ENCODE measurements at places on chromosomes 5 and 9.

DNA sequence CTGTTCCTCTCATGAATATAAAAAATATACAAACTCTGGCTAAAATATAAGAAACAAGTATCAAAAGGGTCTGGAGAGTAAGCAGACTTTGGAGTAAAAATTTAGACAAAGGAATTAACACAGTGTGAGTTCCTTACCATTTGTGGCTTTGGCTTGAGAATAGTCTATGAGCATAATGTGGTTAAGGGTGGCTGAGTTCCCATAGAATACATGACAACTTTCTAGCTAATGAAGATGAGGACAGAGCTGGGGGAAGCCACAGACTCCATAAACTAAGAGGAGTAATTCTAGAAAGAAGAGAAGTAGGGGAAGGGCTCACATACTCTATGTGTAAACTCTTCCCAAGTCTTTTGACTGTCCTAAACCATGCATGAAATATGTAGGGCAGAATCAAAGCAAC lies 79.4 kb downstream of the CAAP1 start:
- no peak for DNase-seq

- no peak for DNase-seq
Observed at GRCh38 chr5:131245312-131245711, 18.5 kb upstream of the CDC42SE2 start.

GRCh38 chr9:117992006-117992405 lies 287.8 kb downstream of the TLR4 start:
- no peak for DNase-seq

DNA sequence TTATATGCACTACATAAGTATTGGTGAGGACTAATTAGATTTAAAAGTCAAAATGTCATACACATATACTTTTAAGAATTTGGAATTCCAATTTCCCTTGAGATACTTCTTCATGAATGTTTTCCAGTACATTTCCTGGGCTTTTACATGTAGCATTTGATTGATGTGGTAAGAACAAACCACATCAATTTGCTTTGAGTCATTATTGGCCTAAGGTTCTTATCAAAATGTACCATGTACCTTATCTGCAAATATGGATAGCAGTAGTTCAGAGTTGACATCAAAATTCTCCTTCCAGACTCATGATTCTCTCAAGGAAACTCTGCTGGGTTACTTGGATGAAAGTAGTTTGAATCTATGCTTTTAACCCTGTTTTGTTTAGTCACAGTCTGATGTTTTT lies 2.5 kb downstream of the CAST start:
- DNase-seq = no peak

- peak; percentile 63 for DNase-seq
Observed at GRCh38 chr5:147949711-147950573, 43.6 kb upstream of the C5orf46 start.

DNA sequence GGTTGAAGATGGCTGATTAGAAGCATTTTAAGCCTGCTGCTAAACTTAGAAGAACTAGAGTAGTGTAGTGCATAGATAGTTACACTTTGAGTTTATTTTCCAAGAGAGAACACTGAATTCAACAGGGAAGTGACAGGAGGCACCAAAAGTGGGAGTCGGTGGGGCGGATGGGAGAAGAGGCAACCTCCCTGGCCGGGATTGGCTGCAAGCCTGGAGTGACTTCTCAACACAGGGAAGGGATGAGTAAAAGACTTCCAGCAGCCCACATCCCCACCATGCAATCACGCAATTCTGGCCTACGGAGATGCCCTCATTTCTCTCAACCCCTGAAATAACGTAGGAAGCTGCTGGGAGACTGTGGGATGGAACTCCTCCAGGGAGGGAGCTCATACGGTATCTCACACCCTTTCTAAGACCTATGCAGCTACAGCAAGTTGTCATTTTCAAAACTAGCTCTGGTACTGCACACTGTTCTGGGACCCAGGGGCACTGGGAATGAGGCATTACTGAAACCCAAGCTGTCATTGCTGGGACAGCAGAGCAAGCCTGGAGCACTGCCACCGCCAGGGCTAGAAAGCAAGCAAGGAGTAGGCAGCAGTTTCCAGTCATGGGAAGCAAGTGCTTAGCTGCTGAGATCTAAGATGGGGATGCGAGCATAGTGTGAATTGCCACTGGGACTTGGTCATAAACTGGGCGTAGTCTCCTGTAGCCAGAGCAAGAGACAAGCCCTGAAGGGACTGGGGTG lies 331.6 kb upstream of the PTGER4 start:
- no peak for DNase-seq

GRCh38 chr9:93648836-93649235 lies 72.5 kb downstream of the PHF2 start:
- DNase-seq = no peak

- no peak for DNase-seq
Observed at GRCh38 chr5:97918620-97919019, 735.6 kb upstream of the RIOK2 start.

DNA sequence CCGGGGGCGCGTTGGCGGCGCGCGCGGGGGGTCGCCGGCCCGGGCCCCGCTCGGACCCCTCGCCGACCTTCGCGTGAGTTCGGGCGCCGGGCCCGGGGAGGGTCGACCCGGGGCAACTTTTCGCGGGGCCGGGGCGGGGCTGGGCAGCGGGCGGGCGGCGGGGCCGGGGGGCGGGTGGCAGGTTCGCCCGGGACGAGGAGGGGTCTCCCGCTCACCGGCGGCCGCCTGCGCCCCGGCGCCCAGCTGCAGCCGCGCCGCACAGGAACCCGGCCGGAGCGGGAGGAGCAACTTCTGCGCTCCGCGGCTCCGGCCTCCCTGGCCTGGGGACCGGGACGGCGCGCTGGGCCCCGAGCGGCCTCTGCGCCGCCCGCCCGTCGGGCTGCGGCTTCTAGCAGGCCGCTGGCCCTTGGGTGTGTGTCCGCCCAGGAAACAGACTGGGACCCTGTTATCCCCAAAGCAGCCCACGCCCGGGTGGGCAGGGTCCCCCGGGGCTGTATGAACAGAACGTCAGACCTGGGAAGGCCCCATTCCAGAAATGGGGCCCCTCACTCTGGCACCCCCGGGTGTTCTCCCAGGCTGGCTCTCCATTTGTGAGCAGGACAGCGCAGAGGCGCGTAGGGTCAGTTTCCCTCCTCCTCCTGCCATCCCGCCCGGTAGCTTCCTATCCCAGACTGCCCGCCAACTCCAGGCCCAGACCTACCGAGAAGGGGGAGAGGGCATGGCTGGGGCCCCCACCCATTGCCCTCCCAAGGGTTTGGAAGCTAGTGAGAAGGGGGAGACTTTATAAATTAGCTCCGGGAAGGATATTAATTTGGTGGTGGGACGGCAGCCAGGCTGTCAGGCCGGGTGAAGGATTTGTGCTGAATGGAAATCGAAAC lies 708 bp downstream of the RXRA start:
- peak; percentile 73 for DNase-seq

- no peak for DNase-seq
Observed at GRCh38 chr5:148033134-148033533, 30.6 kb upstream of the SPINK5 start.

DNA sequence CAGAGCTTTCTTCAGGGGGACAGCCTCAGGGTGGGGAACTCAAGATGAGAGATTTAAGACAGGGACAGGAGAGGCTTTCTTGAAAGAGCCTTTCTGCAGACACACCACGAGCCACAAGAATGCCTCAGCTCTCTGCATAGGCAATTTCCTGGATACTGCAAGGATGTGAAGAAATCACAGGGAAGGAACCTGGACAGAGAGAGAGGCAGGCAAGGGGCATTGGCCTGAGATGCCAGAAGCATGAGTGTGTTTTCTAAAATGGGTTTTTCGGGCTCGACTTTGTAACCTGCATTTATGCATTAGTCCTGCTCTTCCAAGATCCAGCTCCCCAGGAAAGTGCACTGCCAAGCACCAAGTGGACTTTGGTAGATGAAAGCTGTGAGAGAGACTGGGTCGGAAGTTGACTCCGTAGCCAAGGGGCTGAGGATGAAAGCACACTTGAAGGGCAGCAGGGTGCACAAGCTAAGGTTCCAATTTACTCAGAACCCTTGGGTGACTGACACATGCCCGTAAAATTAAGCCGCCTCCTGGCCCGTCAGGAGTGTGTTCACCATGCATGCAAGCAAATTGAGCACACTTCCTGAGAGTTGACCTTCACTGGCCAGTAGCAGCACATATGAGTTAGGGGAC lies 90.9 kb downstream of the CFAP90 start:
- DNase-seq = no peak

DNA sequence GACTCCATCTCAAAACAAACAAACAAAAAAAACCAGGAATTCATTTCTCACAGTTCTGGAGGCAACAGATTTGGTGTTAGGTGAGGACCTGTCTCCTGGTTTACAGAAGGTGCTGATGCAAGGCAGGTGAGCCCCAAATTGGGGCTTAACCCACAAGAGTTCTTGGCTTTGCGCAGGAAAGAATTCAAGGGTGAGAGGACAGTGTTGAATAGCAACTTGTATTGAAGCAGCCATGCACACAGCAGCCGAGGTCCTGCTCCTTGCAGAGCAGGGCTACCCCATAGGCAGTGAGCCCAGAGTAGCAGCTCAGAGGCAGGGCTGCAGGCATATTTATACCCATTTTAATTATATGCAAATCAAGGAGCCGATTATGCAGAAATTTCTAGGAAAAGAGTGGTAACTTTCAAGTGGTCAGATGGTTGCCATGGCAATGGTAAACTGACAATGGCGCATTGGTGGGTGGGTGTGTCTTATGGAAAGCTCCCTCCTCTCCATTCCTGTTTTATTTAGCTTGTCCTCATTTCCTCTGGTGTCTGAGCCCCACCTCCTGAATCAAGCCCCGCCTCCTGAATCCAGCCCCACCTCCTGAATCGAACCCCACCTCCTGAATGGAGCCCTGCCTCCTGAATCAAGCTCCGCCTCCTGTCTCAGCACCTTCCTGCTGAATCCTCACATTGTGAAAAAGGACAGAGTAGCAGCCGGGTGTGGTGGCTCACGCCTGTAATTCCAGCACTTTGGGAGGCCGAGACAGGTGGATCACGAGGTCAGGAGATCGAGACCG lies 34.5 kb upstream of the COL5A1 start:
- no peak for DNase-seq

GRCh38 chr9:123062351-123063176 lies 29.1 kb downstream of the GPR21 start:
- no peak for DNase-seq

DNA sequence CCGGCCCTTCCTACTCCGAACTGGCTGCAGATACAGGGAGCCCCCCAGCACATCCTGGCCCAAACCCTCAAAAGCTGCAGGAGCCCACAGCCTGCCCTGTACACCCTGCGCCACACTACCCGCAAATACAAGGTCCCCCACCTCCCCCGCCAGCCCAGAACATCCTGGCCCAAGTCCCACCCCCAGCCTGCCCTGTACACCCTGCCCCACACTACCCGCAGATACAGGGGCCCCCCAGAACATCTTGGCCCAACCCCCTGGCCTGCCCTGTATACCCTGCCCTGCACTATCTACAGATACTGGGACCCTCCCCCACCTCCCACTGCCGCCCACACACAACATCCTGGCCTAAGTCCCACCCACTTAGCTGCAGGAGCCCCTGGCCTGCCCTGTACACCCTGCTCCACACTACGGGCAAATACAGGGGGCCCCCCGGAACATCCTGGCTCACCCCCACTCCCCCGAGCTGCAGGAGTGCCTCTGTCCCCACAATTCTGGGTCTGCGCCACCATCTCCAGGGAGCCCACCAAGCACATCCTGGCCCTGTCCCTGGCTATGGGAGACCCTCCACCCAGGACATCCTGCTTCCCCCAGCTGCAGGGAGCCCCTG lies 8.3 kb downstream of the LPCAT1 start:
- DNase-seq = no peak

DNA sequence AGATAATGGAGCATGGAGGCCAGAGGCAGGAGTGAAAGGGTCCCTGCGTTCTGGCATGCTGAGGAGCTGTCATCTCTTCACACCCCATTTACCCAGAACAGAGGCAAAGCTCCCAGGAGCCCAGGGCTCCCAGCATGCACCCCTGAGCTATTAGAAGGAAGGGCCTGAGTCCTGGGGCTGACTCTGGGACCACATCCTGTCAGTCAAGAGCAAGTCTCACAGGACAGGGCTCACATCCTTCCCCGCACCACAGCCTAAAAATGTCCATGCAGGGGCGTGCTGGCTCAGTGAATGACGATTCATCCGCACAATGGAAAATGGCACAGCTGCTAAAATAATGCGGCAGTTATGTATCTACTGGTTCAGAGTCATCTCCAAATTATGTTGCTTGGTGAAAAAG lies 31.4 kb downstream of the CAMK2A start:
- peak; percentile 59 for DNase-seq

- DNase-seq = no peak
Observed at GRCh38 chr9:107833295-107833694, 343.7 kb upstream of the KLF4 start.

GRCh38 chr9:37914701-37915358 lies 10.9 kb upstream of the SLC25A51 start:
- no peak for DNase-seq

- no peak for DNase-seq
Observed at GRCh38 chr9:6926436-6926835, 168.7 kb downstream of the KDM4C start.

- no peak for DNase-seq
Observed at GRCh38 chr9:93505541-93506132, 52.3 kb upstream of the FAM120AOS start.

GRCh38 chr5:141492168-141492885 lies 3.4 kb downstream of the PCDHGC5 start:
- DNase-seq = peak; percentile 61

- DNase-seq = no peak
Observed at GRCh38 chr9:35367451-35367850, 122.5 kb upstream of the RUSC2 start.

Measured in GM13977 (cell line).